ENCODE measurements at places on chromosomes 5 and 9.
A peak's percentile ranks its signal among the peaks of the same experiment; 100 is the strongest.

DNA sequence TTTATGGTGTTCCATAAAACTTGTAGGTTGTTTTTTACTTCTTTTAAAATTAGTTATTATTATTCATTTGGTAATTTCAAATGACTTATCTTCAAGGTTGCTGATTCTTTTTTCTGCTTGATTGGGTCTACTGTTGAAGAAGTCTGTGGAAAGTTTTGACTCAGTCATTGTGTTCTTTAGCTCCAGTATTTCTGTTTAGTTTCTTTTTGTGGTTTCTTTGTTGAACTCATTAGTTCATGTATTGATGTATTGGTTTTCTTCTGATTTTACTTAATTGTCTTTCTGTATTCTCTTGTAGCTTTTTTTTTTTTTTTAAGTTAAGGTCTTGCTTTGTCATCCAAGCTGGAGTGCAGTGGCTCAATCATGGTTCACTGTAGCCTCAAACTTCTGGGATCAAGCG, 345.4 kb upstream of the MEF2C start:
- DNase-seq: no peak

GRCh38 chr5:179869641-179870402, 11.2 kb upstream of the MRNIP start:
- DNase-seq: no peak

DNA sequence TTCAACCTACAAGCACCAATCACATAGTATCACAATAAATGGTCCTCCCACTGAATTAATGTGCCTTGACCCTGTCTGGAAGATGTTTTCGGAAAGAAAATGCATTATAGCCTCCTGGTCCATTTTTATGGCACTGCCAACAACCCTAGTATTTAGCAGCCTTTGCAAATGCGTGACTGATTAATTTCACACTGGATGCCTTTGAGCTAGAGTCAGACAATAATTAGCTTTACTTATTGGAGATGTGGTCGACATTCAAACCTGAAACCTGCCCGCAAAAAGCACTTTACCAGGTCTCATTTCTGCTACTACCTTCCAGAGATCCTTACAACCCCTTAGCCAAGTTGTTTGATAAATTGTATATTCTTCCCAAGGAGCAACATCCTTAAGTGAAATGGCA, 119.3 kb upstream of the DPYSL3 start:
- no peak for DNase-seq

DNA sequence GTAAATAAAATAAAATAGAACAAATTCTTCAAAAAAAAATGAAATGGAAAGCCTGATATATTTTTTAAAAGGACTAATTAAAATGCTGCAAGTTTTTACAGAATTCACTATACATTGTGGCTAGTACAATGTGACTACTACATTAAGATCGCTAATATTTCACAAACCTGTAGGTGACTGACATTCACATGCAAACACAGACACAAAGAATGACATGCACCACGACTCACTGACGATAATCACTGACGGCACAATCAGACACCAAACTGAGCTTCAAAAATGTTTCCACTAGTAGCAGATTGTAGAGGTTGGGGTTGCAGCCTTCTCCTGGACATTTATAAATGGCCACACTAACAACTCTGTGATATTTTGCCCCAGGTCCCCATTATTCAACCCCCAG, 637.7 kb upstream of the DMAC1 start:
- no peak for DNase-seq

DNA sequence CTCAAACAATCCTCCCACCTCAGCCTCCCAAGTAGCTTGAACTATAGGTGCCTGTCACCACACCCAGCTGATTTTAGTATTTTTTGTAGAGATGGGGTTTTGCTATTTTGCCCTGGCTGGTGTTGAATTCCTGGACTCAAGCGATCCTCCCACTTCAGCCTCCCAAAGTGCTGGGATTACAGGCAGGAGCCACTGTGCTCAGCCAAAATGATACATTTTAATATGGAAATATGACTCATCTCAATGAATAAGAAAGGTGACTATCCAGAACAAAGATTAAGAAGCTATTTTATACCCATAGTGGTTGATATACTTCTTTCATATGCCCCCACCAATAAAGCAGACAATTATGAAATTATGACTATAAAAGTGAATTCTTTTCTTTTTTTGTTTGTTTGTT, 166.2 kb downstream of the NFIB start:
- DNase-seq: no peak

DNA sequence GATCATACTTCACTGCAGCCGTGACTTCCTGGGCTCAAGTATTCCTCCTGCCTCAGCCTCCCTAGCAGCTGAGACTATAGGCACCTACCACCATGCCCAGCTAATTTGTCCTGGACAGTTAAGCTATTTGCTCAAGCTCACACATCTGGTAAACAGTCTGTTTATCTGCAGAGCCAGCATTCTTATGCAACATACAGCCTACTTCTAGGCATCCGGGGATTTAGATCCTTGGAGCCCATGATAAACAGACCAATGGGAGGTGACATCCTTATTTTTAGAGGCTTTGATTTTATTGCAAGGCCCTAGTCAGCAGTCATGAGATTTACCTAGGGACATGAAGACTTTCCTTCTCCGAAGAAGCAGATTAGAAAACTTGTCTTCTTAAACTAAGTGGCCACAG, 21.0 kb downstream of the ATOX1 start:
- DNase-seq: no peak

DNA sequence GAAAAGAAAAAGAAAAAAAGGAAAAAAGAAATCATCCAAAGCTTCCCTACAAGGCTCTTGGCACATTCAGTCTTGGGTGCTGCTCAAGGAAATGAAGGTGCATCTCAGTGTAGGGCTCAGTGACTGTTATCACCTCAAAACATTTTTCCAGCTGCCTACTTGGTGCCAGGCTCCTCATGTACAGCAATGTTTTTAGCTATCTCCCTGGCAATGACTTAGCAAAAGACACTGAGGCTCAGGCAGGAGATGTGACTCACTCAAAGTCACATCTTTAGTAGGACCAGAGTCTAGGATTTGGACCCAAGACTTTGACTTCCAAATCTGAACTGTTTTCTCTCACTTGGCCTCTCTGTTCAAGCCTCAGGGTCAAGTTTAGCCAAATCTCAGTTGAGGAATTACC, 264.2 kb downstream of the CRB2 start:
- DNase-seq: no peak

GRCh38 chr5:137498301-137498735, 808 bp downstream of the SPOCK1 start:
- DNase-seq: no peak

- peak; percentile 10 for DNase-seq
Measured at GRCh38 chr9:4116071-4116581, 183.7 kb downstream of the GLIS3 start.

Measured in pons (tissue), 1 donor.